ENCODE measurements at places on chromosomes 11 and 22.

DNA sequence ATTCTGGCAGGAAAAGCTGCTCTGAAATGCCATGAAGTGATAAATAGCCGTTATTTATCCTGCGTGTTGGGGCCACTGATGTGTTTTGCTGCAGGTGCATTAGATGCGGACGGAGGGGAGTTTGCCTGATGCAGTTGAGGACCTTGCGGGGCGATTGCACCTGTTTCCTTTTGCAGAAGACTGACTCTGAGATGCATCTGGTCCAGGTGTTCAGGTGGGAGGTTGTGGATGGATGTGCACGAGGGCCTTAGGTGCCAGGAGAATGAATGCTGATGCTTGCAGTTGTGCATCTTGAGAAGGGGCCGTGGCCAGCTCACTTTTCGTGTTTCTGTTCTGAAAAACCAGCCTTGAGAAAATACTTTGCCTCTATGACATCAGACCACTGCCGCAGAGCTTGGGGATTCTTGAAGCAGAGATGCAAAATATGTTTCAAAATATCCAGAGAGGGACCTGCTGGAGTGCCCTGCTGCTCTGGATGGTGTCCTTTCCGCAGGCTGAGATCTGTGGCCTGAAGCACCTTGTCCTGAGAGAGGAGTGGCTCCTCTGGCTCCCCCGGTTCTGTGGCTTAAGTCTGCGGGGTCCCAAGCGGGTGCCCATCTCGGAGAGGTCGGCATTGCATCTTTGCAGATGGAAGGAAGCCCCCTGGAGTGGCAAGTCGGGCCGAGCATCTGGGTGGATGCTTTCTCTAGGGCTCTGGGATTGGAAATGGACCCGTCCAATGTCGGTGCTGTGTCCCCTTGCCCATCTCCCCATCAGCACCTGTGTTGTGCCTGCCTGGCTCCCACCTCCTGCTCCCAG is 1031.1 kb downstream of the TBC1D22A start:
- no peak for DNase-seq

DNA sequence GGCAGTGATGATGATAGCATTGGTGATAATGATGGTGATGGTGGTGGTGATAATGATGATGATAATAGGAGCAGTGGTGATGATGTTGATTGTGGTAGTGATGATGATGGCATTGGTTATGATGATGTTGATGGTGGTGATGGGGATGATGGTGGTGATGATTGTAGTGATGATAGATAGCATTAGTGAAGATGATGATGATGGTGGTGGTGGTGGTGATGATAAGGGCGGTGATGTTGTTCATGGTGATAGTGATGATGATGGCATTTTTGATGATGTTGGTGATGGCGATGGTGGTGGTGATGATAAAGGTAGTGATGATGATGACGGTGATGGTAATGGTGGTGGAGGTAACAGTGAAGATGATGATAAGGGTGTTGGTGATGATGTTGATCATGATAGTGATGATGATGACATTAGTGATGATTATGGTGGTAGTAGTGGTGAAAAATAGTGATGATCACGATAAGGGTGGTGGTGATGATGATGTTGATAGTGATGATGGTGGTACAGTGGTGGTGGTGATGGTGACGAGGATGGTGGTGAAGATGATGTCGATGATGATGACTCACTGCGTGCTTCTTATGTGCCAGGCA is 93.0 kb downstream of the MPPED1 start:
- DNase-seq, result no peak

DNA sequence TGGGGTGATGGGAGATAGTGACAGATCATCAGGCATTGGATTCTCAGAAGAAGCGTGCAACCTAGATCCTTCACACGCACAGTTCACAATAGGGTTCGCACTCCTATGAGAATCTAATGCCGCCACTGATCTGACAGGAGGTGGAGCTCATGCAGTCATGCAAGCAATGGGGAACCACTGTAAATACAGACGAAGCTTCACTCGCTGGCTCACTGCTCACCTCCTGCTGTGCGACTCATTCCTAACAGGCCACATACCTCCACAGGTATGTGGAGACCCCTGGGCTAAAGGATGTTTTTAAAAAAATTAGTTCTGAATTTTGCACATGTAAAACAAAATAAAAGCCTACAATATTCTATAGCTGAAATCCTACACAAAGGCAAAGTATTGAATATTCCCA is 20.5 kb upstream of the TEAD1 start:
- DNase-seq, result no peak

DNA sequence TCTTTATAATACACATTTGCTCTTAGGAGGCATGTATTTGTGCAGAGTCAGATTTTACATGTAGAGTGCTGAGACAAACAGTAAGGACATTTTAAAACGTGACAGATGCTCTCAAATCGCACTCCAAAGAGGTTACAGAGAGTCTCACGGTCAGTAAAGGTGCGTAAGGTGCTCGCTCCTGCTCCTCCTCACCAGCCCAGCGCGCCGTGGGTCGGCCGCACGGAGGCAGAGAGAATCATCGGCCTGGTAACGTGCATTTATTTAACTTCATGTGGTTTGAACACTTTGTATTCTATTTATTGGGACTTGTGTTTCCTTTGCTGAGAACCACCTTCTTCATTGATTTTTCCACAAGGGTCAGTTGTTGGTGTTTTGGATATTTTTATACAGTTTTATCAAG is 900.1 kb downstream of the BRD1 start:
- DNase-seq, result no peak

DNA sequence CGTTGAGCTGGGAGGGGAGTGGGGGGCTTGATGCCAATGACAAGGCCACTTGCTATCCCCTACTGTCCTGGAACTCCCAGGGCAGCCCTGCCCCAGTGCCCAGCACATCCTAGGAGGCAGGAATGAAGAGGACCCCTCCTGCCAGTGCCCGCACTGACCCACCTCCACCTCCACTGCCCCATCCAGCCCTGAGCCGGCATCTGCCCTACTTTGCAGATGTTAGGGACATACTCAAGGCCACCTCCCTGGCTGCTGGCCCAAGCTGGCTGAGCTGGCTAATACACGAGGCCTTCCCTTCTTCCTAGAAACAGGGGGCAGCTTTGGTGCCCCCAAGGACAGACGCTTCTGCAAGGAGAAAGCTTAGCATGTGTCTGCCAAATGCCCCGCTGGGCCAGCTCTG is 10.8 kb downstream of the DHCR7 start:
- DNase-seq, result no peak
